ENCODE measurements at places on chromosomes 1 and 21.

DNA sequence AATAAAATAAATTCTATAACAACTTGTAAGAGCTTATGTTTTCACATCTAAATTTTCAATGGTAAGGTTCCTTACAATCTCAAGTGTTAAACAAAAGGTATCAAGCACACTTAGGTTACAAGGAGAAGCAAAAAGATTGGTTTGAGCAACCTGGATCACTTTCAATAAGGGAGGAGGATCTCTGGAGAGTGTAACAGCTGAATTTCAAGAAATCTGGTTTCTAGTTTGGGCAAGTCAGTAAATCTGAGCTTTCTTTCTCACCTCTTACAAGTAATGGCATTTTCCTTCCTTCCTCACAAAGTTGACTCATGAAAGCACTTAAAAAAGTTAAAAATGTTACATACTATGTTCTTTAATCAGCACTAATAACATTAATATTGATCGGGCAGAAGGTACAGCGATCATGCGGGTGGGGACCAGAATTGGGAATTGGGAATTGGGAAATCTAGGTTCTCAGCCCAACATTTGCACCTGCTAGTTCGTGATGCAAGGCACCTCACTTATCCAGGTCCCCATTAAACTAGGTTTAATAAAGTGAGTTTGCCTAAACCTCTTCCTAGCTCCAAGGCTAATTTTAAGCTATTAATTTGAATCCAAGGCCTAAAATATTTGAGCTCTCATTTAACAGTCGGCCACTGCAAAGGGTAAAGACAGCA is 3.1 kb downstream of the NUCKS1 start:
- no peak for DNase-seq

GRCh38 chr1:226420897-226421296 is 13.0 kb upstream of the PARP1 start:
- DNase-seq: peak; percentile 23

- DNase-seq: peak; percentile 81
These were observed 113.5 kb downstream of the PRDM2 start for GRCh38 chr1:13813398-13814012.

DNA sequence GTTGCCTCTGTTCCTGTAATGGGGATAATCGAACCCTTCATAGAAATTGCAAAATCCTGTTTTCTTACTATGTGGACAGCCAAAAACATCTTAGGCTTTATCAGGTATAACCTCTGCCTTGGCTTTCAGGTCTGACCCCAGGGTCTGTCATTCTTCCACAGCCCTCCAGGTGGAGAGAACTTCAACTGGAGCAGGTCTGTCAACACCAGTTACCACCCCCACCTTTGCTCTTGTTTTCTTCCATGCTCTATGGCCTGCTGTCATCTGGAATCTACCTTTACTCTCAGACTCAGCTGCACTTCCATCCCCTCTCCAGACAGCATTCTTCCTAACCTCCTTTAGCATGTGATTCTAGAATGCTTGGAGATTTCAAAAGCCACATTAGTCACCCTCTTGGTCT is 10.4 kb upstream of the GJA9 start:
- DNase-seq: no peak

DNA sequence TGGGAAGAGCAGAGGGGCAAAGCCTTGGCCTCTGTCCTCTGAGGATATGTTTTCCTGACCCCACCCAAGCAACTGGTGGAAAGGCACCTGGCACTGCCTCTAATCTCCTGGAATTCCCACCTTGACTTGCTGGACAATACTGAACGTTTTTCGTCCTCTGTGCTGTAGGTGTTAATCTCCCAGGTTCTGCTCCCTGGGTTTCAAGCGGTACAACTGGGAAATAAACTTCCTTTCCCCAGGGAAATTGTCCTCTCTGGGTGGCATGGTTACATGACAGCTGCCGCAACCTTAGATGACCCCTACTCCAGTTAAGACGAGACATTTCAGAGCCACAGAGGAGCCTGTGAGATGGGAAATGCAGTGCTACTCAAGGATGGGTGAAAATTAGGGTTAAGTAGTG is 57.3 kb upstream of the BCAR3 start:
- DNase-seq: no peak

Data from ecto neural progenitor cell (in vitro differentiated cells).